GM23248 (cell line): ENCODE measurements at places on chromosomes 2 and 18.
A peak's percentile ranks its signal among the peaks of the same experiment; 100 is the strongest.

DNA sequence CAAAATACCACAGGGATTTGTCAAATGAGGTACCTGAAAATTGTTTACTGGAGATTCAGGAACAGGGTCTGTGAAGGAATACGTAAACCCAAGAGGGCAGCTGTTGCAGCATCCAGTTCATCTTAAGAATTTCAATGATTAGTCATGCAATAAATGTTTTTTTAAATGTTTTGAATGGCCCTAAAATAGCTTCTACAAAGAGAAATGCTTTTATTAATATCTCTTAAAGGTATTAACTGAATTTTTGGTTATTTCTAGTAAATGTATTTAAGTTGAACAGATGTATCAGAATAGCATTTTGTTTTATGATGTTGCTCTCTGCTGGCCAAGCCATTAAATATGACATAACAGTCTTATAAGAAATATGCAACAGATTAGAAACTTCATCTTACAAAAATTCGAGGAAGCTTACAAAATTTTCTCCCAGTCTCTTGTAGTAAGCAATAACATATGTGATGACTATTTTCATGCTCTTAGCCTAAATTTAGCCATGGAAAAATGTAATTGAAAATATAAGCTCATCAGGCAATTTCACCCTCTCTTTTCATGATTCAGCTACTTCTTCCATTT is 863.9 kb downstream of the SUCLG1 start:
- no peaks in the 10 kb centered on the region for H3K27me3 ChIP-seq
- DNase-seq, result peak; percentile 77
- H3K4me1 ChIP-seq, result peaks cover 41% of the 10 kb centered on the region

GRCh38 chr2:226325526-226325925 is 474.1 kb downstream of the IRS1 start:
- H3K4me3 ChIP-seq, result no peak overlapping the region
- no peak for DNase-seq
- no peak overlapping the region for H3K27ac ChIP-seq
- H3K36me3 ChIP-seq, result no peaks in the 10 kb centered on the region
- no peaks in the 10 kb centered on the region for H3K27me3 ChIP-seq

DNA sequence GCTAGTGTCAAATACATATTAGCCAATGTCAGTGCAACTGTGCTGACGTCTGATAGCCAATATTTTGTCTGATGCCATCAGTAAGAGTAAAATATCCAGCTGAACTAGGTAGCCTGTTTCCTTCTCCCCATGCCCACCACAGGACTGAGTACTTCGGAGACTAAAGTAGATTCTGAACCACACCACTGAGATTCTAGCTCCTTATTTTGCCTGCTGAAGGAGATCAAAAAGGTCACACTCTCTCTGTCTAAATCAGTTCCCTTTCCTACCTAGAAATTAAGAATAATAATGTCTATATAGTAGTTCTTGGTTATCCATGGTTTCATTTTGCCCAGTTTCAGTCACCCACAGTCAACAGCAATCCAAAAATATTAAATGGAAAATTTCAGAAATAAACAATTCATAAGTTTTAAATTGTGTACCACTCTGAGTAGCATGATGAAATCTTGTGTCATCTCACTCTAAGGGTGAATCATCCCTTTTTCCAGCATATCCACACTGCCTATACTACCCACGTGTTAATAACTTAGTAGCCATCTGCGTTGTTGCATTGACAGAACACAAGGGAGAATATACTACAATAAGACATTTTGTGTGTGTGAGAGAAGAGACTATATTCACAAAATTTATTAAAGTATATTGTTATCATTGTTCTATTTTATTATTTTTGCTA is 1043.3 kb upstream of the PIK3C3 start:
- H3K27me3 ChIP-seq, result no peaks in the 10 kb centered on the region
- H3K4me3 ChIP-seq, result no peak overlapping the region
- DNase-seq, result peak; percentile 55
- H3K27ac ChIP-seq, result peak overlapping the region; percentile 30

DNA sequence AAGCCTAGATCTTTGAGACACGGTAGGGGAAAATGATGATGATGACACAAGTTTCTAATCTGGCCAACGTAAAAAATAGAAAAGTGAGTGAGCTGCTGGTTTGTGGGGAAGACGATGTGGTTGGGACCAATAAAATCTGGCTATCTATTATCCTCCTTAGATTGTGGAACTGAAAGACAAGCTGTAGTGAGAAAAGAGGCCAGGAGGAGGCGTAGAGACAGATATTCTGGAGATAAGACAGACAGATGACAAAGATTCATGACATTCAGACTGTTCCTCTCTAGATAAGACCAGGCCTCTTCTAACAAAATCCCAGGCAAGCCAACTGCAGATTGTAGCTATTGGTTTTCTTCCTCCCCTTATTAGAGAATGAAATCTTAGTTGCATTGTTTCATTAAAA is 376.3 kb upstream of the UBE2E3 start:
- DNase-seq, result peak; percentile 19
- H3K27me3 ChIP-seq, result no peaks in the 10 kb centered on the region
- H3K36me3 ChIP-seq, result no peaks in the 10 kb centered on the region
- H3K4me3 ChIP-seq, result no peak overlapping the region
- no peak overlapping the region for H3K27ac ChIP-seq
- no peaks in the 10 kb centered on the region for H3K4me1 ChIP-seq

DNA sequence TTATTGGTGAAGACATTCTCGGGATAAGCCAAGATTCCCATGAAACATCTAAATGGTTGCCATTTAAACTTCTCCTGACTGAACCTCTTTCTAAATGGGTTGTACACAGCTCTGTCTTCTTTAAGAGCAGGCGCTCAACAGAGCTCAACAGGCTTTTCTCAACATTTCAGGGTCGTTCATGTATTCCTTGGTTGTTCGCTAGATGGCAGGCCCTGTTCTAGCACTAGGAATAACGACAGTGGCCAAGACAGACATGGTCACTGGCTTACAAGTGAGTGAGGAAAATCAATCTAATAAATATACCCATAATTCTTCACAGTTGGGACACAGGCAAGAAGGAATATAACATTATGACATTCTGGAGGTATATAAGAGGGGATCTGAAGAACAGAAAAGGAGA is 154.5 kb downstream of the SMAD2 start:
- H3K27ac ChIP-seq, result no peak overlapping the region
- no peak overlapping the region for H3K4me3 ChIP-seq
- peaks cover 15% of the 10 kb centered on the region; the same call in 1 of the 2 replicates for H3K27me3 ChIP-seq
- H3K36me3 ChIP-seq, result no peaks in the 10 kb centered on the region
- DNase-seq, result peak; percentile 14
